ENCODE measurements at places on chromosomes 5 and 9.
A peak's percentile ranks its signal among the peaks of the same experiment; 100 is the strongest.

- DNase-seq = no peak
Observed at GRCh38 chr9:5976674-5977397, 38.6 kb downstream of the RANBP6 start.

DNA sequence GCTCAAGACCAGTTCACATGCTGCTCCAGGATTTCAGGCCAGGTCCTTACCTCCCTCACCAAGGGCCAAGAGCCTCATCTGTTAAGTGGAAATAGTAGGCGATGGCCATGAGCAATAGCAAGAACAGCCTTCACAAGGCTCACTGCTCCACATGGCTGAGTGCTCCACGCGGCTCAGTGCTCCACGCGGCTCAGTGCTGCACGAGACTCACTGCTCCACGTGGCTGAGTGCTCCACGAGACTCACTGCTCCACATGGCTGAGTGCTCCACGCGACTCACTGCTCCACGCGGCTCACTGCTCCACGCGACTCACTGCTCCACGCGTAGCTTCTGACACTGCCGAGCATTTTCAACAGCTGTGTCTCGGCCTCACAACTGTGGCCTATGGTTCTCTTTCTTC is 36.4 kb upstream of the ADAMTS2 start:
- DNase-seq = no peak

- no peak for DNase-seq
Observed at GRCh38 chr5:24407466-24407865, 237.3 kb downstream of the CDH10 start.

- DNase-seq = no peak
Observed at GRCh38 chr5:76145945-76146344, 62.8 kb downstream of the SV2C start.

- DNase-seq = no peak
Observed at GRCh38 chr9:110192531-110193261, 15.3 kb downstream of the C9orf152 start.

GRCh38 chr9:131923132-131923671 is 156.5 kb downstream of the MED27 start:
- DNase-seq = no peak

- DNase-seq = no peak
Observed at GRCh38 chr5:39256477-39257235, 37.3 kb upstream of the FYB1 start.

- no peak for DNase-seq
Observed at GRCh38 chr5:154308443-154309370, 118.2 kb downstream of the GALNT10 start.

- no peak for DNase-seq
Observed at GRCh38 chr9:135016876-135017275, 70.6 kb upstream of the OLFM1 start.

GRCh38 chr9:77667151-77667550 is 19.0 kb upstream of the GNA14 start:
- no peak for DNase-seq

DNA sequence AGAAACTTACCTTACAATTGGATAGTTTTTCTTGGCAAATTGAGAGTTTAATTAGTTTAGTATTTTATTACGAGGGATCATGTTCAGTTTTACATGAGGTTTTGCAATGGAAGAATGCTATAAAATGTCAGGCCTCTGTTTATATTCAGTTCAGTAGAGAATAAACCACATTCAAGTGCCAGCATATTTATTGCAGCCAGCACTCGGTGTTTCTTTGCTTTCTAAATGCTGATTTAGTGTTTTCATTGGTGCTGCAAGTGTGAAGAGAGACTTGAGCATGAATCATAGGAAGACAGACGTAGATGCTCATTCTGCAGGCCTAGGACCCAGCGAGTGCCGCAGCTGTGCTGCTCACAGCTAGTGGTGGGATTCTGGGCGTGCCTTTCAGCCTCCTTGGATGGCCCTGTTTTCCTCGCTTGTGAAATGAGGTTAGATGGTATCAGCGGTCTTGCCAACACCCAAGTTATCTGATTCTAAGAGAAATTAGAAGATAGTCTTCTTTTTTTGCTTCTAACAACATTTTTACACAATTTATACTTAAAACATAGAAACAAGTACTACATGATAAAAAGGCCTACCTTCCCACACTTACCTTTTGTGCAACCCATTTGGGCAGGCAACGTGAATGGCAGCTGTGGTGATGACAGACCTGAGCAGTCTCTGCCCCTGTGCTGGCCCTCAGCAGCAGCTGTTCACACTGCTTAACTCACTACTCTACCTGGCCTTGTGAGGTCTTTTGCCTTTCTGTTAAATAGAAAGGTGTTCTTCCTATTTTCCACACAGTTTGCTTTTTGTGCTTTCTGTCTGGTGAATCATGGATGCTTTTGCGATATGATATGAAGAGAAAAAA is 26.8 kb upstream of the TNFAIP8 start:
- no peak for DNase-seq

DNA sequence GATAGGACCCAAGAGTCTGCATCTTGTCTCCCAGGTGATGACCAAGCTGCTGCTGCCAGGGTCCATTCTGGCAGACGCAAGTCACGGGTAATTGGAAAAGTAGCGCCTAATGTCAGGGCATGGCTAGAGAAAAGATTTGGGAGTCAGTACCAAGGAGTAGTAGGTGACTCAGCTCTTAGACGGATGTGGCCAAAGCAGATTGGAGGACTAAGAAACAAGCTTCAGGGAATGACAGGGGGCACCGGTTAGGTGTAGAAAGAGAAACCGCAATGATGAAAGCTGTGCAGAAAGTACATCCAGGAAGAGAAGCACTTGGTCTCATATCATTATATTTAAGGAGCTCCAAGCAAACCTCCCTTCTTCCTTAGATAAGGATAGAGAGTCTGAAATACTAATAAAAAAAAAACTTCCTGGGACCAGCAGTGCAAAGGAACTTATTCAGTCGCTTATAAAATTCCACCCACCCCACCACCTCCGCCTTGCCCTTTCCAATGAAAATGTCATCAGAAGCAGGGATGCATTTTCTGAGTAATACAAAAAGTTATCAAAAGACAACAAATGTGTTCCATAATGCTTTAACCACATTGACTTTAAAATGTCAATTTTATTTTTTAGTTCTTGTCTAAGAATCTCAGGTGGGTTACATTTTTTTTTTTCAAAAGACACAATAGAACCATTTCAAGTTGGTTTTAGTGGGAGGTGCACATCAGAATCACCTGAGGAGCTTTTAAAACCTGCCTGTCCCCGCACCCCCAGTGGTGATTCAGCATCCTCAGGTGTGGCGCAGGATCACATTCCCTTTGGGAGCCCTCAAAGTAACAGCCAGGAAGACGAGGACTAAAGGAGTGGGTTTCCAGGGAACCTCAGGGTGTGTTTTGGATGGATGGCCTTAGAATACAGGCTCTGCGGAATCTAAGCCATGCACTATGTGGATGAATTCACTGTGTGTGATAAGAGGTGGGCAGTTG is 31.2 kb downstream of the PTPN3 start:
- no peak for DNase-seq

DNA sequence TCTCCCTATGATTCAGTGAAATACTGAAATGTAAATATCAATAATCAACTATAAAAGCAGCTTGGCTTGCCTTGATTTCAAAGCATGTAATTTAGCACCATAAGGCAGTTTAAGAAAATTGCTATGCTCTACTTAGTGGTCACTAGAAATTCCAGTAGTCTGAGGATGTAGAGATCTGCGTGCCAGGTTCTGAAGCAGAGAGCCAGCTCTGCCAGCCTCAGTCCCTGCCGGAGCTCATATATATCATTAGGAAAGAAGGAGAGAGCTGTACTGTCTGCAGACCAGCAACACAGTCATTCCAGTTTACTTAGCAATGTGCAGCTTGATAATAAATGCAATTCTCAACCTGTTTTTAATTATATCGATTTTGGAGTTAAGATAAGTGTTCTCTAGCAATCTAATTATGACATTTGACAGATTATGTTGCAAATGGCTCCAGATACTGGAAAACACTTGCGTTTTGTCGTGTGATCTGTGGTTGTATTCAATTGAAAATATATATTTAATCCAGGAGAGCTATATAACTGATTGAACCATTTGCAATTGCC is 540.5 kb downstream of the CTNND2 start:
- DNase-seq = no peak

- DNase-seq = no peak
Observed at GRCh38 chr5:122195802-122196394, 66.6 kb downstream of the ZNF474 start.

- DNase-seq = no peak
Observed at GRCh38 chr9:136542241-136543040, 3.4 kb downstream of the NOTCH1 start.

DNA sequence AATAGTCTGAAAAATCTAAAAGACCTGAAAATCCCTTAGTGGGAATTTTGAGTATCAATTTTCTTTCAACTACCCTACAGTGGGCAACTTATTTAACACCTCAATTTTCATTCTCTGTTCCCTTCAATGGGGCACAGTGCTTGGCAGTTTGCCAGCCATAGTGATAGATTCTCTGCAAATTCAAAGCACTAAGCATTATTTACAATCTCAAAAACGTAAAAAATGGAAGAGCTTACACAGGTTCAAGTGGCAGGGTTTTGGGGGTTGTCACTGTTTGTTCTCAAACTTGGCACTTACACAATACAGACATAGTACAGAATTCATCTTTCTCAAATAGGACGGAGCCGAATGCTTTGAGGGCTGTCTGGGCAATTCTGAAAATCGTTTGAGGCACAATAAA is 515.0 kb downstream of the EFNA5 start:
- no peak for DNase-seq

DNA sequence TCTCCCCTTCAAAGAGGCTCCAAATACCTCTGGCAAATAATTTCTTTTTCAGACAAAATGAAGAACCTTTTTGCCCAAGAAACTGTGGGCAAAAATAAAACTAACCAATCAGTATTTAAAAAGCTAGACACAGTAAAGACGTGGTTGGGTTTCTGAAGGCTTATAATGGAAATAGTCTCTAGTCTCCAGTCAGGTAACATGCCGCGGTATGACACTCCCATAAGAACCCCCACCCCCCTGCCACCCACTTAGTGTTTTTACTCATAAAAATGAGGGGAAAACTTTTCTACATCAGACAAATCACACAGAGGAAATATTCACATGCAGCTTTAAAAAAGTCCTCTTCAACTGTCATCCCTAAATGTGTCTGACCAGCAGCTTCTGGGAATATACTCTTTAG is 105.3 kb downstream of the THBS4 start:
- peak; percentile 47 for DNase-seq

GRCh38 chr9:113572076-113572861 is 108.7 kb downstream of the RGS3 start:
- DNase-seq = no peak

GRCh38 chr9:110257956-110258355 is 1.6 kb upstream of the TXN start:
- DNase-seq = no peak

DNA sequence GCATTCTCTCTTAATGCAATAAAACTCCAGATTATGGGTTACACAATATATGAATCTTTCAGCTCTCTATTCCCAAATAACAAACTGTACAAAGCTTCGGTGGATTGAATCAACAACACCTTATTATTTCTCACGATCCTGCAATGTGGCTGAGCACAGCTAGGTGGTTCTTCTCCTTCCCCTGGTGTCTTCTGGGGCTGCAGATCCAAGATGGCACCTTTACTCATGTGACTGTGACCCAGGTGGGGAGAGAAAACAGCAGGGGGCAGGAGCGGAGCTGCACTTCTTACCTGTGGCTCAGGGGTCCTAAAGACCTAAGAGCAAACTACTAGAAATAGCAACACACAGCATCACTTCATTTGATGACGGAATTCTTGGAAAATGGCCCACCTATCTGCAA is 233.1 kb downstream of the IRX1 start:
- DNase-seq = no peak

GRCh38 chr9:32387256-32387655 is 2.8 kb downstream of the ACO1 start:
- no peak for DNase-seq

- no peak for DNase-seq
Observed at GRCh38 chr5:2739360-2740050, 12.0 kb downstream of the IRX2 start.

DNA sequence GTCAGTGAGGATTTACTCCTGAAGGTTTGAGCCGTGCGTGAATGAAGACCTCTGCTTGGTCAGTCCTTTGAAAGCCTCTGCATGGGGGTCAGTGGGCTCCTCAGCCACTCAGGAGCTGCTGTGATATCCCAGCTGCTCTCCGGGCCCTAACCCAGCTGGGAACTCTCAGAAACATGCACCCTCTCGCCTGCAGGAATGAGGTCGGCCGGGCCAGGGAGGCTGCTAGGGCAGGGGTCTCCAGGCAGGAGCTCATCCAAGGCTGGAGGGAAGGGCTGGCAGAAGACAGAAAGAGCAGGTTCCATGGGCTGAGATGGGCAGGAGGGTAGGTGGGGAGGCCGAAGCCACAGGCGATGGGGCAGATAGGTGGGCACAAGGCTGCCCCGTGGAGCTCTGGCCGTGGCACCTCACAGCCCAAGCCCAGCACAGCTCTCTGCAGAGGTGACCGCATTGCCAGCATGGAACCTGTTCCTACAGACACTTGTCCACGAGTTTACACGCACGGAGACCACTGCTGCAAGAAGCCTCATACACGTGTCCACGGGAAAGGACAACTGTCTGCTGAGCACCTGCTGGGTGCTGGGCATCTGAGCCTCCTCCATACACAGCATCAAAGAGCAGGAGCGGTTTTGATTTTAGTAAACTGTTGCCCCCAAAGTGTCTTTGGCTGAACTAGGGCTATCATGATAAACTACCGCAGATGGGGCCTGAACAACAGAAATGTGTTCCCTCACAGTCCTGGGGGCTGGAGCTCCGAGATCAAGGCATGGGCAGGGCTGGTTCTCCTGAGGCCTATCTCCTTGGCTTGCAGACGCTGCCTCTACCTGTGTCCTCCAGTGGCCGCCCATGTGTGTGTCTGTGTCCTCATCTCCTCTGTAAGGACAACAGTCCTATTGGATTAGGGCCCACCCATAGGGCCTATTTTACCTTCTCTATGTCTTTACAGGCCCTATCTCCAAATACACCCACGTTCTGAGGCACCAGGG is 85.2 kb upstream of the ADAMTS2 start:
- no peak for DNase-seq

GRCh38 chr5:176636426-176636825 is 6.0 kb downstream of the EIF4E1B start:
- no peak for DNase-seq

DNA sequence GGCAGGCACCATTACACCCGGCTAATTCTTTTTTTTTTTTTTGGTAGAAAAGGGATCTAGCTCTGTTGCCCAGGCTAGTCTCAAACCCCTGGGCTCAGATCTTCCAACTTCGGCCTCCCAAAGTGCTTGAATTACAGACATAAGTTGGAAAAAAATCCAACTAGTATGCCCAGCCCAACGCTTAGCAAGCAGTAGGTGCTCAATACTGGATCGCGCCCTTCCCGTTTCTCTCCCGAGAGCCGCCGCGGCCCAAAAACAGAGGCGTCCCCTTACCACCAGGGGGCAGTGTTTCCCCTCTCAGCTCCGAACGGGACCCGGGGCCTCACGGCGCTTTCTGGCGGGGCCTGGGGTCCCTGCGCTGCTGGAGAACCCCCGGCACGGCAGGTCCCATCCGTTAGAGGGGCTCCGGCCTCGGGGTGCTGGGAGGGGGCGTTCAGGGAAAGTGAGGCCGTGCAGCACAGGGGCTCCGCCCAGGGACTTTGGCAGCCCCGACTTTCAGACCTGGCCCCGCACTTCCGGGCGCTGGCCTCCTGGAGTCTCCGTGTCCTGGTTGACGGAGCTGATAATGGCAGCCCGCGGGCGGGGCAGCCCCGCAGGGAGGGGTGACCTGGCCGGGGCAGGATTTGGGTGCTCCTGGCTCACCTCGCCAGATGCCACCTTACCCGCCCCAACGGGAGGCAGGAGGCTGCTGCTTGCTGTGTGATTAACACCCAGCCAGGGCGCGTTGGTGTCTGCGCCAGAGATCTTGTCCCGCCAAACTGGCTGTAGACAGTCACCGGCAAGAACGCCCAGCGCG is 15.2 kb downstream of the PTGES start:
- peak; percentile 72 for DNase-seq
